Hematopoietic multipotent progenitor cell (in vitro differentiated cells): ENCODE measurements at places on chromosomes 2 and 18. TPM values are rescaled to one million over a fixed set of nuclear protein-coding genes. Genes with fewer than 3 reads are reported as not detected.

DNA sequence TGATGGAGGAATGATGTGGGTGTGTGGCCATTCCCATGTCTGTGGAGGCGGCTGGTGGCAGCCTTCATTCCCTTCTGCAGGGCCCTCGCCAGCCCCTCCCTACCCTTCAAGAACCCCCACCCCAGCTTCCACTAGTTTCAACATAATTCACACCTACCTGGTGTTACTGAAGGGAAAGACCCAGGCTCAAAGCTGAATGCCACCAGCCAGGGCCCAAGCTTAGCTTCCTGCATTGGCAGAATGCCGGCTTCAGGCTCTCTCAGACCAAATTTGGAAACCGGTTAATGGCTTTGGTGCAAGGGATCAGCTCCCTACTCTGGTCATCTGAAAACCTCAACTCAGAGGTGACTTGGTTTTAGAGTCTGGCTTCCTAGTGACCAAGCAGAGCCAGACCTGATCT, 16.9 kb downstream of the GAREM2 start:
- DNase-seq = no peak

The FRZB gene
- total RNA-seq = not detected

DNA sequence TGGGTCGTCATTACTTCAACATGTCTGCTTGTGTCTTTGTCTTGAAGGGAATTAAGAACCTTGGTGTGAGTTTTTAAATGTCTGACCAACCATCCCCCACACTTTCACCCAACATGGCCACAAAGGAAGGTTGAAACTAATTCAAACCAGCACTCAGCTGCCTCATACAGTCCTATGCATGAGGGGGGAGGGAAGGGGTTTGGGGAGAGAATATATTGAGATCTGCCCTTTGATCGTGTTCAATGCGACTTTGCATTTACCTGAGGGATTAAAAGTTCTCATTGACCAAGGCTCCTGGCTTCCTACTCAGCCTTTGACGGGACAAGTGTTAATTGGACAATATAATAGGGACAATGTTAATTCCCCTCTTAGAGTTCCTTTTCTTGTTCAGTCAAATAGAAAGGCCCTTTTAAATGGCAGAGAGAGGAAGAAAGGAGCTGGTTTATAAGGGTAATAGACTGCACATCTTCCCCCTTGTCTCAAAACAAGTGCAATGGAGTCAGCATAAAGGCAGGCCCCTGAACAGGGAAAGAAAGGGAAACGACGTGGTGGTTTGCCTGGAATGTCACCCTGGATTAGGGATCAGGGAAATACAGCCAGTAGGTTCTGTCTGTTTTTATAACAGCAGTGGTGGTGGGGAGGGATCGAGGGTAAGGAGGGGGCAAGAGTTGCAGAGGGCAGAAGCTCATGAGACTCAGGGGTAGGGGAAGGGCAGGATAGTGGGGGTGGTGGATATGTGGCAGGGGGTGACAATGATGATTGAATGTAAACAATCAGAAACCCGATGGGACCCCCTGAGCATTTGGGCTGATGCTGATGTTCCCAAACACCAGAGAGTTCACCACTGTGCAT, 198.7 kb downstream of the MYCN start:
- DNase-seq = no peak

The CAPN13 gene
- total RNA-seq = under 0.01 TPM
